ENCODE measurements at places on chromosomes 5 and 9.

DNA sequence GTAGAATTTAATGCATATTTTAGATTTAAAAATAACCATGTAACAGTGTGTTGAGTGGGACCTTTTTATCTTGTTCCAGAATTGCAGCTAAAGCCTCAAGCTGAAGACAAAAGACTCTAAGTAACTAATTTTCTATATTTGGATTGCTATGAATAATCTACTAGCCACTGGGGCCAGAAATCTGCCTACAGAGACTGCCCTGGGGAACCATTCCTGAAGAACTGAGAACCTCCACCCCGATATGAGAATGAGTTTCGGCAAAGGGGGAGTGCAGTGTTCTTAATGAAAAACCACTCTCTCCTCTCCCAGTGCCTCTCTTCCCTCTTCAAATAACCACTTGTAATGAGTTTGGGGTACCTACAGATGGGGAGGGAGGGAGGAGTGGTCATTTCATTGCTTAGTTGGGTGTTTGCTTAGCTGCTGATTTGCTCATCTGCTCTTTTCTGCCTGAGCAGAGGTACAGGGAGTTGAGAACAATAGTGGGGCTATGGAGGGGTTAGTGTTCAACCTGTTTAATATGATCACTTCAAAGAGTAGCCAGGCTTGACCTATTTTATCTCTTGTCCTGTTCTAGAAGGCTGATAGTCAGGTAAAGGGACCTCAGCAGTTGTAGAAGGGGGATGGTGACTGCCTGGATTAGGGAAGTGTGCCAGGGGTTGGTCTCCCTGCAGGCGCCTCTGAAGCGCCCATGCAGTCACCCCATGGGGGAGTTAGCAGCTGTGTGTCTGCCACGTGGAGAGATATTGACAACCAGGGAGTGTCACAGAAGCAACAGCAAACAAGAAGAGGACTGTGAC is 47.7 kb downstream of the ATG10 start:
- peak; percentile 92 for DNase-seq

- DNase-seq = no peak
These were observed 64.6 kb upstream of the HAPLN1 start for GRCh38 chr5:83785176-83785668.

- DNase-seq = no peak
These were observed 635 bp downstream of the FBN2 start for GRCh38 chr5:128537221-128537999.

DNA sequence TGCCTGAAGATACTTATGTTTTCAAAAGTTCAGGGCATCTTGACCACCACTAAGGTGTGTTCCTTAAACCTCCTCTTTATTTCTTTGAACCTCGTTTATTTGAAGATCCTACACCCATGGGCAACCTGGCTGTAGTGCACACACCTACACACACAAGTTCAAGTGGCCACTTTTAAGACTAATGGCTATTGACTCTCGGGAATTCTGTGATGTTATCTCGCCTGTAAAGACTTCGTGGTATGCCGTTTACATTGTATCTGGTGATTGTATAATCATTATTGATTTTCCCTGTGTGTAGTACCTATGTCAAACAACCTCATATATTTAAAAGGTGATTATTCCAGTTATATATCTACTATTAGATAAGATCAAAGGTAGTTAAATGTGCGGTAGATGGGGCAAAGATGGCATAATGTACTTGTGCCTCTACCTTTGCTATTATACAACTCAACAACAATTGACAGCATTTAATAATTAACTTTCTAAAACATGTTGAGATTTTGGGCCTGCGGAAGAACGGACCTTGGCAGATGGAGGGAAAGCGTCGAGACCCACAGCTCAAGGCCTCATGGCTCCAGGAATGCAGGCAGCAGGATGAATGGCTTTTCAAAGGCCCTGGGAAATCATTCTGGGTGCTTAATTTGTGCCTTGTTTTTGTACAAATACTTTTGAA is 51.4 kb upstream of the IRX2 start:
- DNase-seq = peak; percentile 17

DNA sequence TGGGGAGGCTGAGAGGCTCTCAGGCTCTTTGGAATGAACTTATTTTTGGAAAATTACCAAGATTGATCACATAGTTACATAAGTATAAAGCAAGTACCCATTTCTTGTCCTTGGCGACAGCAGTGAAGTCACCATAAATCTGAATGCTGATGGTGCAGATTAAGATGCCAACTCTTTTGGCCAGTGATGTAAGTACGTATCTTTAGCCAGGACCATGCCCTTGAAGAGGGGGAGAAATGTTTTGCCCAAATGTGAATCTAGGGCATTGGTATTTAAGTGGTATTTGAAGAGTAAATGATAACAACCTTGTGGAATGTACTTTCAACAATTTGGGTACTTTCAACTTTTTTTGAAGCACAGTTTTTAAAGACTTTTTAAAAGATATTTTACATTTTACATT is 68.2 kb upstream of the RAD23B start:
- DNase-seq = no peak

DNA sequence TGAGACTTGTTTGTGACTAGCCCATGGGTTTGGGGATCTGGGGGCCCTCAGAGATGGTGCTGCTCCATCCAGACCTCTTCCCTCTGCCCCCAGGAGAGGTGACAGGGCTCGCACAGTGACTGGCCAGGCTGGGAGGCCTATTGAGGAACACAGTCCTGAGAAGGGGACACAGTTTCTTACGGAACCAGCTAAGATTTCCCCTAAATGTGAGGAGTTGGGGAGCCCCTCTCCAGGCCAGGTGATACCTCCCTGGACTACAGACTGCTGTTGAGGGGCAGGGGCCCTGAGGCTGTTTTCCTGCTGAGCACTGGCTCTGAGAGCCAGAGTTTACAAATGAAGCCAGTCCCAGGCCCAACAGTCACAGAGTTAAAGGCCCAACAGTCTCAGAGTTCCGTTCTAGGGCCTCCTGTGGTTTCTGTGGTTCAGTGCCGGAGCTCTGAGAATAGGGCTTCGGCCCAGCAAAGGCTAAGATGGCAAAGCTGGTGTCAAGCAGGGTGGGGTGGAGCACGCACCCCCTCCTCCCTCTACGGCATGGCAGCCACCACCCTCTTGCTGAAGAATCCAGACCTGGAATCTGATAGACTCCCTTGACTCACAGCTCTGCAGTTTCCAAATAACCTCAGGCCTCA is 1.1 kb upstream of the SEMA4D start:
- no peak for DNase-seq

- DNase-seq = no peak
These were observed 252.3 kb downstream of the PBX3 start for GRCh38 chr9:125999504-125999881.

GRCh38 chr9:128361986-128362646 is 9.1 kb upstream of the URM1 start:
- DNase-seq = peak; percentile 82

DNA sequence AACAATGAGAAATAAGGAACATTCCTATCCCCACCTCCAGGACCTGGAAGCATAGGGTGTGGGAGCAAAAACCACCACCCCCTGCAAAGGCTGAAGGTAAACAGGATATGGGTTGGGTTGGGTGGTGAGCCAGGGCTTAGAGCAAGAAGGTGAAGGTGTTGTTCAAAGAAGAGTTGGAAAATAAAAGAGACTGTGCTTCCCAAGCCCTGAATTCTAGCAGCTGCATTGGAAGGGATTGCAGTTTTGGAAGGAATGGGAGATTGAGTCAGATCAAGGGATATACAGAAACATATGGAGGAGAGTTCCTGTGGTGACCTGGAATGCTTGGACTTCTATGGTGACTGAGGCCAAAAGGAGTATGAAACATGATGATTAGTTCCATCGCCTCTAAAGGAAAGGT is 24.7 kb upstream of the MTAP start:
- DNase-seq = no peak

- no peak for DNase-seq
These were observed 7.2 kb upstream of the LCN2 start for GRCh38 chr9:128142061-128142460.

DNA sequence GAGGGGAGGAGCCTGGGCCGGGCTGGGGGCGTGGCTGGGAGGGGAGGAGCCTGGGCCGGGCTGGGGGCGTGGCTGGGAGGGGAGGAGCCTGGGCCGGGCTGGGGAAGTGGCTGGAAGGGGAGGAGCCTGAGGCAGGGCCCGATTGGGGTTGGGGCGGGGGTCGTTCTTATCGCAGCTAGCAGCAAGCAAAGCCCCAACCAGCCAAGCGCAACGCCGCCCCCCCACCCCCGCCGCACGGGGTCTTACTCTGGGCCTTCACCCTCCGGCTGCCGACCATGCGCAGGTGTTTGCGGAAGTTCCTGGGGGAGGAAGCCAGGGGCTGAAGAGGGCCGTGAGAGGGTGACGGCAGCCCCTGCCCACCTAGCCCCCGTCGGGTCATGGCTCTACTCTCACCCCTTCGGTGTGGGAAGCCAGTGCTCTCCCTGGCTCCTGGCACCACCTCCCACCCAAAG is 5.0 kb downstream of the NSMF start:
- no peak for DNase-seq

Data from NCI-H1092 treated with DMSO at 0.1 percent for 48 hours (cell line).